ENCODE measurements at places on chromosomes 2 and 18.

- DNase-seq: peak; percentile 31
These were observed 25.4 kb upstream of the CHN1 start for GRCh38 chr2:175030380-175031271.

DNA sequence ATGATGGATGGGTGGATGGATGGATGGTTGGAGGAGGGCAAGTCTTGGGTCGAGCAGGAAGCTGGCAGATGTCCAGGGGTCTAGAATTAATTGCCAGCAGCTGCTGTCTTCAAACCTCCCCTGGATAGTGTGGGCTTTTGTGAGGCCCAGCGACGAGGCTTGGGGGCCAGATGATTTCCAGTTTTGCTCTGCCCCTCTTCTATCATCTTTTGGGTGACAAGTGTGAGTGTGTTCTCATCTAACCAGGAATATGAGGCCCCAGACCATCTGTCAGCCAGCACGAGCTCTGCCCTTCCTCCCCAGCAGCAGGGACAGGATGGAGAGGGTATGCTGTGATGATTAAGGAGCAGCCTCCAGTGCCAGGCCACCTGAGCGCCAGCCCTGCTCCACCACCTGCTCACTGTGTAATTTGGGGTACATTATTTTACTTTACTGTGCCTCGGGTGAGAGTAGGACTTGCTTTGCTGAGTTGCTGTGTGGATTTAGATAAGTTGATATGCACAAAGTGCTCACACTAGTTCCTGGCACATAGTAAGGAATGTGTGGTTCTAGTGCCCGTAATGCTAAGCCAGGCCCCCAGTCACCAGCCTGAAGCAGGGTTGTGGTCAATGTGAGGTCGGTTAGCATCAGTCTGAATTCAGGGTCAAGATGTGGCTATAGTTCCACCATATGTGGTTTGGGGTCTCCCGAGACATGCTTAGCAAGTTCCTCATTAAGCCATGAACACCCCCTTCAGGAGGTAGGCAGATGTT lies 251.1 kb downstream of the CYP26B1 start:
- peak; percentile 70 for DNase-seq

GRCh38 chr2:239208465-239209180 lies 192.2 kb downstream of the HDAC4 start:
- DNase-seq: no peak

DNA sequence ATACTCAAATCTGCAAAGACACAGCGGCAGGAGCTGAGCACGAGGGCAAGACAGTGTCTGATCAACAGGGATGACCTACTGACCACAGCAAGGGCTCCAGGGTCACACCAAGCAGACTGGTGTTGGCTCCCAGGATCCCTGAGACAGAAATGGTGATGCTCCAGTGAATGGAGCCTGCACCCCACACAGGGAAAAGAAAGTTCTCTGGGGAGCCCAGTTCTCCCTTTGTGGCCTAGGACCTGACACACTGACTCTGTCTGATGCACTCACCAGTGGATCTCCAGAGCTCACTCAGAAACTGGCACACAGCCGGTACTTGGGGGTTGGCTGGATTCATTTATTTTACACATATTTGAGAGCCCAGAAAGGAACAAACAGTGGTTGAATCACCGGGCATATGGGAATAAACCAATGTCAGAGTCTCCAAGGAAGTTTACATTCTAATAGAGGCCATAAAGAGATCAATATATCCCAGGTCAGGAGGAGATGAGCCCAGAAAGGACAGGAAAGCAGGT lies 215.6 kb upstream of the ARL4C start:
- DNase-seq: no peak

GRCh38 chr2:205193836-205194228 lies 488.5 kb upstream of the NRP2 start:
- DNase-seq: no peak

DNA sequence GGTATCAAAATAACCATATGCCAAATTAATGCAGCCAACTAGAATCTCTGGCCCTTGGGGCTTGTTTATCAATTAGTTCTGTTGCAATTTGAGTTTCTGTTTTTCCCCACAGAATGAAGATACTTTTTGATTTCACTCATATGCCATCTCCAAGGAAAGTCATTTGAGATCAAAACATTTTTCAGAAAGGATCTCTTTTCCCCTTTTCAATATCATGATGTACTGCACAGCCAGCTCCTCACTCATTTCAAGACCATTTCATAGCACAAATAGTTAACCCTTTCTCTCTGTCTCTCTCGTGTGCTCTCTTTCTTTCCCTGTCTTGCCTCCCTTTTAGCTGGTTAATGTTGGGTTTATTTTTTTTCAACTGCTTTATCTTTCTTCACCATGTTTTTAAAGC lies 387.3 kb downstream of the STK39 start:
- DNase-seq: no peak

DNA sequence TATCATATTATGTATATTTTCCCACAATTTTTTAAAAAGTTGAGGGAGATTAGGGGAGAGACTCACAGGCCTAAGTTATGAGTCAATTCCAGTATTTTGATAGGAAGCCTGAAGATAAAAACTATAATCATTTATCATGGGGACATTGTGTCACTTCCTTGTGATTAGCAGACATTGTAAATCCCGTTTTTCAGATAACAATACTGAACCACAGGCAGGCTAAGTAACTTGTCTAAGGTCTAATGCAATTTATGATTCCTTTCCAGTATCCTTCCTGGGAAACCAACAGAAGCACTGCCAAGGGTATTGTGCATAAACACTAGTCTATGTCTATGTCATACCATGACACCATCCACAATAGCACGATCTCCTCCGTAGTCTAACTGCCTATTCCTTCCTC lies 235.2 kb upstream of the PIK3C3 start:
- no peak for DNase-seq

DNA sequence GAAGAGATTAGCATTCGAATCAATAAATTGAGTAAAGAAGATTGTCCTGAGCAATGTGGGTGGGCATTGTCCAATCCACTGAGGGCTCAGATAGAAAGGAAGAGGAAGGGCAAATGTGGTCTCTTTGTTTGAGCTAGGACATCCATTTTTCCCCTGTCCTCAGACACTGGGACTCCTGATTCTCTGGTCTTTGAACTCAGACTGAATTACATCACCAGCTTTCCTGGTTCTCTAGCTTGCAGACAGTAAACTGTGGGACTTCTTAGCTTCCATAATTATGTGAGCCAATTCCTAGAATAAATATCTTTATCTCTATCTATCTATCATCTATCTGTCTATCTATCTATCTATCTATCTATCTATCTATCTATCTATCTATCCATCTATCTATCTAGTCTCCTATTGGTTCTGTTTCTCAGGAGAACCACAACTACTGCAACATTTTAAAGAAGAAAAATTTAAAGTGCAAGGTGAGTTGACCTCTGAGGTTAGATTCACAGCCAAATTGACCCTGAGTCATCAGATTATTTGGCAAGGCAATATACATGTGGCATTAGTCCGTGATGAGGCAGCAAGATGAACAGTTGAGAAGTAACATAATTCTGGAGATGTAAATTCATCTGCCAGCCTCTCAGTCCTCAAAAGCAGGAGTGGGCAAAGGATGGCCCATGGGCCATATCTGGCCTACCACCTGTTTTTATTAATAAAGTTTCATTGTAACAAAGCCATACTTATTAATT lies 191.4 kb downstream of the PDE11A start:
- no peak for DNase-seq

DNA sequence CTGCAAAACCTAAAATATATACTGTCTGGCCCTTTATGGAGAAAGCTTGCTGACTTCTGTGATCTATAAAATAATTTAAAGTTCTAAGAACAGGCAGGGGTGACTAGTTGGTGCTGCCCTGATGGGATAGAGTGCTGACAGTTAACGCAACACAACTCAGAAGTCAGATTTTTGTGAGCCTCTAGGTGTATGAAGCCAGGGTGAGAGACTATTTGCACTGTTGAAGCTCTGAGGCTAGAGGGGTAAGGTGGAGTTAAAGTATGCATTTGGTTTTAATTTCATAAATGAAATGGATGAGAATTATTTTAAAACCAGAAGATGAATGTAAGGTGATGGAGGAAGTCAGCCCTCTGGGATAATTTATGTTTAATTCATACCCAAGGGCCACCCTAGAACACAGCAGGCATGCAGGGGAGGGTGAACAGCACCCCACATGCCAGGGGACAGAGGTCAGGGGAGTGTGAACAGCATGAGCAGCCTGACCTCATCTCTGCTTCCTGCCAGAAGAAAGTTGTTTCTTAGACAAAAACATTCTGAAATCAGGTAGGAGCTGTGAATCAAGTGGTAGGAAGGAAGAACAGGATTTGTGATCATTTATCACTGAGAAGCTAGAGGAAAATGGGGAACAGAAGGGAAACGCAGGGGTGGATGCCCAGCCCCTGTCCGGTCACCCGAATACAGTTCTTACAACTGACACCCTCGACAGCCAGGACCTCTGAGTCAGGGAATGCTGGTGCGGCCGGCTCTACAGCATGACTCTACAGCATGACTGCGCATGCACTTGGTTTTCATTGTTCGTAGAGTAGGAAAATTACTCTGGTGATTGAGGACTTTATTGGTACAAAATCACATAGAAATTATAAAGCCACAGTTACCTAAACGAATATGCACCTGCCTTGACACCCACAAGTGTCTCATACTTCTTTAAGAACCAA lies 93.1 kb downstream of the MBP start:
- DNase-seq: no peak

DNA sequence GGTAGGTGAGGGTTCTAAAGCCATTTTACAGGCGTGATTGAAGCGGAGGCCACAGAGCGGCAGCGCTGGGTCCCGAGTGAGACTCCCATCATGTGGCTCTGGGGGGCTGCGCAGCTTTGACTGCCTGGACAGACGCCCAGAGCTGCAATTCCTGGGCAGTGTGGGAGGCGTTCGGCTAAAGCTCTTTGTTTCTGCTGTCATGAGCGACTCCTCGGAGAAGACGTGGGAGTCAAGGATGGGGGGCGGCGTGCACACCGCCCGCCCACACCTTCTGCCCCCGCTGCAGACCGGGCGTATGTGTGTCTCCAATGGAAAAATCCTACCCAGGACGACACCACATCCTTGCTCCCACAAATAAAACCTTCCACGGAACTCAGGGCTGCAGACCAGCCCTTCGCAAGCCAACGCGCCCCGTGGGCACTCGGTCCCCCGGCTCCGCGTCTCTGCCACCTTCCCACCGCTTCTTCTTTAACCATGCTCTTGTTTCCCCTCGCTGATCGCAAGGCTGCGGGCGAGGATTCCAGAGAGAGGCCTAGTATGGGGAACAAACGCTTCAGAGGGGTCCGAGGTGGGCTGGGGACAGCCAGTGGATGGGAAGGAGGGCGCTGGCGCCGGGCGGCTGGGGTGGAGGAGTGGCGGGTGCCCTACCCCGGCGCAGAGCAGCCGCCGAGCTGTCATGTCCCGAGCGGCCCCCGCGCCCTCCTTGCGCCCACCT lies 680 bp upstream of the LBH start:
- DNase-seq: no peak

DNA sequence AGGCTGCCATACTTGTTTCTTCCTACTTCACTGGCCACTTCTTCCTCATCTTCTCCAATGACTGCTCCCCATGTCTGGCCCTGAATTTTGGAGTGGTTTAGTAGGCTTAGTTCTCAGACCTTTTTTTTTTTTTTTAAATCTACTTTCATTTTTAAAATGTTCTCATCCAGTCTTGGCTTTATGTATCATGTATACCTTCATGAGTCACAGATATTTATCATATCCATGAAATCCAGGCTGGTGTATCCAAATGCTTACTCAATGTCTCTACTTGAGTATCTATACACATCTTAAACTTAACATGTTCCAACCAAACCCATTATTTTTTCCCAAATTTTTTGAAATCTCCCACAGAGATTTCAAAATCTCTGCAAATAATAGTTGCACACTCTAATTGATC lies 26.3 kb upstream of the CFAP36 start:
- no peak for DNase-seq

- DNase-seq: no peak
These were observed 149.3 kb upstream of the PGAP1 start for GRCh38 chr2:197075754-197076337.

DNA sequence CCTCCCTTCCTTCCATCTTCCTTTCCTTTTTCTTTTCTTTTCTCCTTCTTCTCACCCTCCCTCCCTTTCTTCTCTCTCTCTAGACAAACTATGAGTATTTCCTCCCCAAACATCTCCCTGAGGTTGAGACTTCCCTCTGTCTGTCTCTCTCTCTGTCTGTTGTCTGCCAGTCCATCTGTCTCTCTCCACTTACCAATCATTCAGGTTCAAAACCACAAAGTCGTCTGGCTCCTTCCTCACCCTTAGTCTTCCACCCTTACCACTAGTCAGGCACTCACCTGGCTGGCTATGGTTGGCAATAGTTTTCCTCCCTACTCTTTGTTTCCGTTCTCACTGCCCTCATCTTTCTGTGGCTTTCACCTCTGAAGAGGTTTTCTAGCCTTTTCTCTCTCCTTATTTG lies 12.9 kb downstream of the CCL20 start:
- no peak for DNase-seq

DNA sequence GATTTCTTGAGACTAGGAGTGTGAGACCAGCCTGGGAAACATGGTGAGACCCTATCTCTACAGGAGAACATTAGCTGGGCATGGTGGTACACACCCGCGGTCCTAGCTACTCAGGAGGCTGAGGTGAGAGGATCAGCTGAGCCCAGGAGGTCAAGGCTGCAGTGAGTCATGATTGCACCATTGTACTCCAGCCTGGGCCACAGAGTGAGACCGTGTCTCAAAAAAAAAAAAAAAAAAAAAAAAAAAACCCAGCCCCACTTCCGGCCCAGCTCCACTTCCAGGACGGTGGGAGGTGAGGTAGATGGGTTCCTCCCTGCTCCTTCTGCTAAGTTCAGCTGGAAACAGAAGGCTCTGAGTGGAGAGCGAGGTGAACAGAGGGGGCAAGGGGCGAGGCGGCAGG lies 41.4 kb upstream of the NFATC1 start:
- DNase-seq: no peak

DNA sequence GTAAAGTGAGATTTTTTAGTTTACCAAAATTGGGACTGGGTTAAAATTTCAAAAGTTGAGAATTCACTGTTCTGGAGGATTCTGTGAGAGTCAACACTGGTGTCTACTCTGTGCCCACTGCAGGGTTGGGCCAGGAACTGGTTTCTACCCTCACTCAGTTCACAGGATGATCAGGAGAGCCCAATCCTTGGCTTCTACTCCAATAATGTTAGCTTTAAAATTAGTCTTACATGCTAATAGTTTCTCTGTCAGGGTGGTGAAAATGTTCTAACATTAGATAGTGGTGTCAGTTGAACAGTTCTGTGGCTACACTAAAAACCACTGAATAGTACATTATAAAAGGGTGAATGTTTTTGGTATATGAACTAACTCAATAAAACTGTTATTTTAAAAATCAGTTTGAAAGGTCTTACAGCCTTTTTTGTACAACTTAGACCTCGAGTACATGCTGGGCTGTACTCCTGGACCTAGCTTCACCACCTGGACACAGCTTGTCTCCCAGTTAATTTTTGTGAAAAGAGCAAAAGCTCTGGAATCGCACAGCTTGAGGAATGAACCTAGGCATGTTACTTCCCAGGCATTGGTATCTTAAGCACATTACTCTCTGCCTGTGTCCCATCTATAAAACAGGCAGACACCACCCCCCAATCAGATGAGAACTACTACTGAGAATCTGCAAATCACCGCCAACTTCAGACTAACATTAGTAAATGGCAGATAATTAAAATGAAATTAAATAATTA lies 44.4 kb downstream of the ACVR1 start:
- DNase-seq: no peak

- no peak for DNase-seq
These were observed 79.1 kb downstream of the CACNB4 start for GRCh38 chr2:152019732-152020131.

- no peak for DNase-seq
These were observed 62.3 kb downstream of the TNS1 start for GRCh38 chr2:217940261-217941220.

Measured in DMS 273 treated with DMSO at 0.1 percent for 48 hours (cell line).